Right renal pelvis (tissue), 4 donors: ENCODE measurements at places on chromosomes 3 and 15. TPM values are rescaled to one million over a fixed set of nuclear protein-coding genes. Genes with fewer than 3 reads are reported as not detected.

Gene RNU6-1
- polyA plus RNA-seq = not detected

GRCh38 chr3:178155521-178155920, 380.7 kb upstream of the KCNMB2 start:
- no peak for DNase-seq

GRCh38 chr3:59143447-59143846, 93.6 kb upstream of the CFAP20DC start:
- no peak for DNase-seq

DNA sequence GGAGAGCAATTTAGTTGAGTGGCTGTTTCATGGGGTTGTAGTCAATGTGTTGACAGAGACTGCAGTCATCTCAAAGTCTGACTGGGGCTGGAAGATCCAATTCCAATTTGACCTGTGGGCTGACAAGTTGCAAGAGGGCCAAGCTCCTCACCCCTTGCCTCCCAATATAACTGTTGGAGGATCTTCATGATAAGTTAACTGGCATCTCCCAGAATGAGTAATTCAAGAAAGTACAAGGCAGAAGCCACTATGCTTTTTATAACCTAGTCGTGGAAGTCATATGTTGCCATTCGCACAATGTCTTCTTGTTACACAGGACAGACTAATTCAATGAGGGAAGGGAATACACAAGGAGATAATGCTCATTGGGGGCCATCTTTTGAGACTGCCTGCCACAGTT, 29.1 kb downstream of the GPR15 start:
- no peak for DNase-seq

DNA sequence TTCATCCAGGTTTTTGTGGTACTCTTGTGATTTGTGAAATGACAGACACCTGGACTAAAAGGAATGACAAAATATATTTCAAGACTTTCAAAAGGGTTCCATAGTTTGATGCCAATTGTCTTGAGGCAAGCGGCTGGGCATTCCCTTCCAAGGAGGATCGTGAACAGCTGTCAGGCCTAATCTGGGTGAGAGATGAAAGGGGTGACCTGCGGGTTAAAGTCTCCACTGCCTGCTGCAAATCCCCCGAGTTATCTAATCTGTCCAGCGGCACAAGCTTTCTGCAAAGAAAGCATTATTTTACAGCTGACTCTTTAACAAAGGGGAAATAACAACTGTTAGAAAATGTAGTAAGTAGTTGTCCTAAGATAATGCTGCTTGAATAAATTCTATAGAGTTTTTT, 128.7 kb upstream of the MB21D2 start:
- DNase-seq = no peak
